ENCODE measurements at places on chromosomes 1 and 21.

DNA sequence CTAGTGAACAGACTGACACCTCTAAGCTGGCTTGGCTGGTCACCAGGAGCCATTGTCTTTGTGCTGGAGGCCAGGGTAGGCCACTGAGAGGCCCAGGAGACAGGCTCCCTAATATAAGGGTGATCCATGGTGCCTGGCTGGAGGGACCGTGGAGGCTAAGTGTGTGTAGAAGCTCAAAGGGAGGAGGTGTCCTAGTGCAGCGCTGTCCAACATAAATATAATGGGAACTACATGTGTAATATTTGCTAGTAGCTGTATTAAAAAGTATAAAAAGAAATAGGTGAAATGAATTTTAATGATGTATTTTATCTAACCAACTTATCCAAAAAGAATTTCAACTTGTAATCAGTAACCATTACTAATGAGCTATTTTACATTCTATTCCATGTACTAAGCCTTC lies 35.0 kb downstream of the SOX13 start:
- no peak for DNase-seq

- peak; percentile 35 for DNase-seq
These were observed 183.9 kb upstream of the SGIP1 start for GRCh38 chr1:66350001-66350547.

DNA sequence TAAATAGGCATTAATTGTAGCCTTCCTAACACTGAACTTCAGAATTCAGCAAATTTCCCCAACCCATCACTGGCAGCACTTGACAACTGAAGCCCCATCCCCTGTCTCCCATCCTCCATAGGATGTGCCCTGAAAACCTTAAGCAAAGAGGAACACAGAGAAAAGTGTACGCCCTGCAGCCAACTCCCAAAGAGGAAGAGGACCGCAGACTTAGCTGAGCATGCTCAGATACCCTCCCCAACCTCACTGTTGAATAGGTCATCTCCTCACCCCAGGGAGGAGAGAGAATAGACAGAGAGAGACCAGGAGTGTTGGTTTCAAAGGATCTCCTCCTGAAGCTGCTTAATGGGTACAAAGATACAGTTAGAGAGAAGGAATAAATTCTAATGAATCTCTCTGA lies 50.5 kb downstream of the CD2 start:
- DNase-seq, result no peak

- no peak for DNase-seq
These were observed 1.5 kb upstream of the ARHGEF11 start for GRCh38 chr1:157047062-157047410.
